Mesothelial cell of epicardium (in vitro differentiated cells): ENCODE measurements at places on chromosomes 2 and 18.

DNA sequence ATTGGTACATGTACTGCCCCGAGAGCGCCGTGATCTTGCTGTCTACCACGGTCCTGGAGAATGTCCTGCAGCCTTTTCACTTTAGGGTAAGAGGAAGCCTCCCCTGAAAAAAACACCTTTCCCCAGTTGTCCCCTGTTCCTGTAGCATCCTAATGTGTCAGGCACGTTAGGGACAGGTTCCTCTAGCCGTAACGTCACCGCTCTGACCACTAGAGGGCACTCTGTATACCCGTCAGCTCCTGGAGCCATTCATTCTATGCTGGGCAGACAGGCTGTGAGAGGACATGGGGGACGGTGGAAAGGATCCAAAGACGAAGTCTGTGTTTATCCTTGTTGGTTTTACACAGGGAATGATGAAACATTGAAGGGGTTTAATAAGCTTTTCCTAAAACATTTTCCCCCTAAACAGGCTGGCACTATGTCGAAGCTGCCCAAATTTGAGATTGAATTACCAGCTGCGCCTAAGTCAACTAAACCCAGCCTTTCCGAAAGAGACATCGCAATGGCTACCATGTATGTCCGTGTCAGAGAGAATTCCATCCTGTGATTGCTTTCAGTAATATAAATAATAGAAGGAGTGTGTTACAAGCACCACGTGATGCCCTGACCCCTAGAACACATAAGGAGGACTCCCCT lies 12.7 kb downstream of the RMC1 start:
- peak; percentile 78 for DNase-seq

- DNase-seq = no peak
Measured at GRCh38 chr2:27461118-27461517, 18.9 kb downstream of the KRTCAP3 start.

- DNase-seq = no peak
Measured at GRCh38 chr2:213722565-213722964, 438.3 kb downstream of the SPAG16 start.

DNA sequence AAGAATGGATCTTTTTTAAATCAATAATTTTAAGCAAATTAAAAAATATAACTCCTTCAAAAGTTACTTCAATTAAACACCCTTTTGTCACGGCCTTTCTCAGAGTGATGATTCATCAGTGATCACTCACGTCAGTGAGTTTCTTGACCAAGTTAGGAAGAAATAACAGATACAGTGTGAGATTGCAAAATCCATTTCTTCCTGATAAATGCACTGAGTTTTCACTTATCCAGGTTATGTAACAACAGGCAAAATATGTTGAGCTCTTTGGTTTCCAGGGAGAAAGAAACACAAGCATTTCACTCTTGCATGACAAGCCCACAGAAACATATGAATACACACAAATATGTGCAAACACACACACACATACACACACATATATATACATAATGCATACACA lies 195.9 kb upstream of the CYRIA start:
- no peak for DNase-seq

DNA sequence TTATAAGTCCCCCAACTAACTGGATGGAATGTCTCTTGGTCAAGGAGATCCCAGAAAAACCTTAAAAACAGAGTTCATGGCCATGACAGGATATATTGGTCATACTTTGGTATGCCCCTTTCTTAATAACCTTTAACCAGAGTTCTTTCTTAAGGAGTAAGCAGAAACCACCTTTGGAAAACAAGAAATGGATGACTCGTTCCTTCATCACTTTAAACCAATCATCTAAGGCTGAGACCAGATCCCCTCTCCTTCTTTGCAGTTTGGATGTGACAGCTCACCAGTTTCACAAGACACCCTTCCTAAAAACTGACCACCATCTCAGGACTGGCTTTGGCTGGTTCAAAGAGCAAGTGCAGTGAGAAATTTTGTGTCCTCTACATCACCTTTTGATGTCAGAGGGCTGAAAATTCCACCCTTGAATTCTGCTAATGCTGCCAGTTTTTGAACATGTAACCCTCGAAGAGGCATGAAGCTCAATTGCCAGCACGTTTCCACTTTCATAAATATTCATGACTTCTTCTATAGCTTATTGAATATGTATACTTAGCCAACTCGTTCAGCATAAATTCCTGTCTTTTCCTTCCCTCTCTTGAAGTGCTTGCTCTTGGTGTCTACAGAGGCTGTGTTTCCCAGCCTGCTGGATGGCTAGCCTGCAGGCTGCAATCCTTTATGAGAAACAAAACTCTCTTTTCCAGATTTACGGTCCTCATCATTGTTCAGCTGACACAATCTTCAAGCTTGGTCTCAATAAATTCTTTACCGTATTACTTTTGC lies 1323.5 kb upstream of the TMEFF2 start:
- no peak for DNase-seq

- no peak for DNase-seq
Measured at GRCh38 chr2:67108231-67108630, 288.9 kb upstream of the ETAA1 start.

DNA sequence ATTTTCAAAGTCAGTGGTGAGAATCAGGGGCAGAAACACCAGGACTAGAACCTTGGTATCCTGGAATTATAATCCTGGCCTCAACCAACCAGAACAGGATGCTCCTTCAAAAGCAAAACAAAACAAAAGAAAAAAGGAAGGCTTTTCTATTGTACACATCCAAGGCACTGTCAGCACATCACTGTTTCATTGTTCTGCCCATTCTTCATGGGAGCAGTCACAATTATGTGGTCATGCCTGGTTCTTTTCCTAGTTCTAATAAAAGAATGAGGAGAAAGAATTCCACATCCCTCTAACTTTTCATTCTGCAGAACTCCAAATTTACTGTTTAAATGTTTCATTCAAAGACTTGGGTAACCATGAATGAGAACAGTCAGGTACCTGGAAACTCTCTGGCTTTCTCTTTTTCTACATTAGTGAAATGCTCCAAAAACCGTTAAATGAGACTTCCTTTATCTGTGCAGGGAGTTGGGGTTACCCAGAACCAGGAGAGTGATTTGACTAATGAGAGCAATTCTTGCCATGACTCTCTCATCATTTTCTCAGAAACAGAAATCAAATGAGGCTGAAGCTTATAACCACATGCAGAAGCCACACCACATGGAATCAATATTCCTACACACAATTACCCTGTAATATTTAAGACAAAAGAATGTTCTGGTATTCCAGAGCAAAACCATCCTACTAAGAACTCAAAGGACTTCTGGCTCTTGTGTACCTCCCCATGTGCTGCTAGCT lies 110.9 kb upstream of the CCDC150 start:
- DNase-seq = no peak

DNA sequence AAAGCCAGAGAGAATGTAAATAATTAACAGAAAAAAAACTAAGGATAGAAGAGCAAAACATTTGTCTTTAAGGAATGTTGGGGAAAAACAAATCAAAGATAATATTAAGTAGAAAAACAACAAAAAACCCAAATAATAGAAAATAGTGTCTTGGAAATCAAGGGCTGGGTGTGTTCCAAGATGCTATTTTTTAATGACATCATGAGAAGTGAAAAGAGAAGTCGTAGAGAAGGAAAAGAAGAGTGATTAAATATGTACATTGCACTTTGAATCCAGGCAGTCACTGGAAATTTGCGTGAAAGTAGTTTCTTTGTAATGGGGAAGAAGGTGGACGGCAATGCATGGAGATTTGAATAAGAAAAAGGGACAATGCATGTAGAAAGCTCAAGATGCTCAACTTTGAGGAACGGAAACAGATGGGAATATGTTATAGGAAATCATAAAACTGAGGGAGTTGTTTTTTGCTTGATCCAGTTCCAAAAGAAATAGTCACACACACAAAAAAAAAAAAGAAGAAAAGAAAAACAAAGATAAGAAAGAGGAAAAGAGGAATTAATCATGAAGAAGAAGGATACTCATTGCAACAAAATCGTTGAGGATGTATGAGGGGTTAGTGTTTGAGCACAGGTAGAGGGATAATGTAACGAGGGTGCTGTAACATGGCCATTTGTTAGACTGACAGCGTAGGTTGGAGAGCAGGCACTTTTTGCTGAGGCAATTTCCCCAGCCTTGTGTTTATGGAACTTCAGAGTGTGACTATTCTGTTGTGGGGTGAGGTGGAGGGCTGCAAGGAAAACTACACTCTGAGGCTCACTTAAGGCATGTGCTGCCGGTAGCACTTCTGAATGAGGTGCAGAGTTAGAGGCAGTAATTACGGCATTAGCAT lies 184.1 kb downstream of the CALCRL start:
- DNase-seq = no peak

DNA sequence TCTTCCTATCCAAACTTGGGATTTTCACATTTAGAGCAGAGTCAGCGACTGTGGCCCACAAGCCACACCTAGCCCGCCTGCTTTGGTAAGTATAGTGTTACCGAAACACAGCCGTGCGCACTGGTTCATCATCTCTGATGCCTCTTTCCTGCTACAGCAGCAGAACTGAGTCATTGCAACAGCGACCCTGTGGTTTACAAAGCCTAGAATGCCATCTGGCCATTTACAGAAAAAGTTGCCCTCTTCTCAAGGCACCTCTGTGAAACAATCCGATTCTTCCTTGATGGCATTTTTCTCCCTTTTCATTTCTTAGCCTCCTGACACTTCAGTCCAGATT lies 10.7 kb upstream of the IAH1 start:
- no peak for DNase-seq

- DNase-seq = no peak
Measured at GRCh38 chr2:10820978-10821695, 8.6 kb upstream of the PDIA6 start.

GRCh38 chr2:23478933-23479683 lies 94.1 kb downstream of the KLHL29 start:
- DNase-seq = no peak

DNA sequence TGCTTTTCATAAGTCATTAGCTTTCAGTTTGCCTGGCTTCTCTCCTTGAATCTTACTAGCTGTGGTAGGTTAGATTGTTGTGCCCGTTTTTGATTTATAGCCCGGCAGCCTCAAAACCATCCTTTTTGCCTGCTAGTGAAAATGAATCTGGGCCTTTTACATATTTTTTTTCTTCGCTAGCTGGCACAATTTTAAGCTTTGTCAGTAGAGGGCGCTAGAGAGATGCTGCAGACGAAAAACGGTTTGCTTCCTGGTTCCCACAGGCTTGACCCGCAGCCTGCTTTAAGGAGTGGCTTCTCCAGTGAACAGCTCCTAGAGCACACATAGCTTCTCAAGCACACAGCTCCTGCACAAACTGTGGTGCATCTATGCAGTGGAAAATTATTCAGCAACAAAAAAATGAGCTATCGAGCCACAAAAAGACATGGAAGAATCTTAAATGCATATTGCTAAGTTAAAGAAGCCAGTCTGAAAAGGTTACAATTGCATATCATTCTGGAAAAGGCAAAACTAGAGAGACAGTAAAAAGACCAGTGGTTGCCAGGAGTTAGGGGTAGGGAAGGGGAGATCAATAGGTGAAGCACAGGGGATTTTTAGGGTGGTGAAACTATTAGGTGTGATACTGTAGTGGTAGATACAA lies 47.9 kb downstream of the E2F6 start:
- DNase-seq = no peak
